ENCODE measurements at places on chromosomes 12 and 14.

- DNase-seq = no peak
Observed at GRCh38 chr14:80781972-80782367, 159.6 kb downstream of the CEP128 start.

- DNase-seq = no peak
Observed at GRCh38 chr12:9951026-9951675, 19.0 kb upstream of the CLEC2A start.

GRCh38 chr14:85214471-85214870 lies 315.5 kb upstream of the FLRT2 start:
- no peak for DNase-seq

- no peak for DNase-seq
Observed at GRCh38 chr12:107131832-107132616, 38.7 kb upstream of the CRY1 start.

- DNase-seq = no peak
Observed at GRCh38 chr14:55965851-55966250, 152.4 kb upstream of the PELI2 start.

- no peak for DNase-seq
Observed at GRCh38 chr12:26367991-26368730, 172.8 kb downstream of the SSPN start.

DNA sequence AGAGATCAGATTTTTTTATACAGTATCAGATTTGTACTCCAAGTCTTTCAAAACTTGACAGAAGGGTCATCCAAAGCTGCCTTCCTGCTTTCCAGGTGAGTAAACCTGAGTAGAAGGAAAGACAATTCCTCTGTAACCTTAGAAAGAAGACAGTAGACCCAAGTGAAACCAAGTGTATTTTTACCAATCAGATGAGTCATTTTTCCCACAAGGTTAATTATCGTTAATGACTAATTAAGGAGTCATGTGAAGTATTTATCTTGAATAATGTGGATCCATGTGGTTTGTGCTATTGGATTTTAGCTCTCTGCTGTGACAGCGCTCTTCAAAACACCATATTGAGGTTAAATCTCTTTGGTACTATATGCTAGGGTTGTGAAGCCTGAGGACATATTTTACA lies 74.0 kb upstream of the PELI2 start:
- DNase-seq = no peak

DNA sequence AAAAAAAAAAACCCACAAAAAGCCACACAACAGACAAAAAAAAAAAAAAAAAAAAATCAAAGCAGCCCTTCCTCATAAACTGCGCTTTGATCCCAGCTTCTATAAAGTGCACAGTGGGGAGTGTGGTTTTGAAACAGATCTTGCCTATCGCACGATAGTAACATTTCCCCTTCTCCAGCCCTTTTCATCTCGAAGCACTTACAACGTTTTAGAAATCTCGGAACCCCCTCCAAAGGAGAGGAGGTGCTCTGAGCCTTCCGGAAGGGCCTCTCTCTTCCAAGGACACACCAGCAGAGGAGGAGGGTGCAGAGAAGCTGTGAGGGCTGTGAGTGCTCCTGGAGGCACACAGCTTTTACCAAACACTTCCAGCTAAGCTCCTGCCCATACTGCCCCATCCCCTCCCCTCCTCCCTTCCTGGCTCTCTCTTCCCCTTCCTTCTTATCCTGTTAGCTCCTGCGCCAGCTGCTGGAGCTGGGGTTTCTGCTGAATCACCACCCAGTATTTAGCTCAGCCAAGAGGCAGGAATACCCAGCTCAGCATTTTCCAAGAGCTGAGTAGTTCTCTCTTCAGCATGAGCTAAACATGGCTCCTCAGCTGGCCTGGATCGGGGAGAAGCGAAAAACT lies 28.4 kb downstream of the SLC7A8 start:
- no peak for DNase-seq

DNA sequence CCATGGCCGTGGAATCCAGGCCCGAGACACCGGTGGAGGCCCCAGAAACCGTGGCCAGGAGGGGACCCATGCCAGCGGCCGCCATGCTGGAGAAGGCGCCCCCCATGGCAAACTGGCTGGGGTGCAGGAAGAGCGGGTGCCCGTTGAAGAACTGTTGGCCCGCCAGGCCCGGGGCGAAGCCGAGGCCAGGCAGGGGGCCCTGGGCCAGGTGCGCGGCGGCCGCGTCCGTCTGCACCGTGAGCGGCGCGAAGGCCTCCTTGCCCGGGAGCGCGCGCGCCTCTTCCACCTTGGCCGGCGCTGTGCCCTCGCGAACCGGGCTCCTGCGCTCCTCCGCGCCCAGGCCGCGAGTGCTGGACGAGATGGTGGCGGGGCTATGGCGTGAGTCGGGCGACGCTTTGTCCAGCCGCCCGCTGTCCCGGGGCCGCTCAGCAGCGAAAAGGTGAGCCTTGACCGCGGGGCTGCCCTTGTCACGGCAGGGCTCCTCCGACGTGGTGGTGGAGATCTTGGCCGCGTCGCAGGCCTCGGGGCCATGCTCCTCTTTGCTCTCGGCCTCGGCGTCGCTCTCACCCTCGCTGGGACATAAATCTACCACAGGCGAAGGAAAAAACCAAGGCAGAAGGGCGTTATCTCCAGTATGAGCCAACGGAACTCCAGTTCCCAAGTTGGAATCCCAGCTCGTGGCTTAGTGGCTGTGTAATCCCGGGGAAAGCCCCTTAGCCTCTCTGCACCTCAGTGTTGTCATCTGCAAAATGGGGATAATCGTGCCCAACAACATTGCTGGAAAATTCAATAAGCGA lies 9.5 kb downstream of the TBX3 start:
- no peak for DNase-seq

GRCh38 chr14:94548999-94549985 lies 11.9 kb upstream of the SERPINA4 start:
- DNase-seq = peak; percentile 66

DNA sequence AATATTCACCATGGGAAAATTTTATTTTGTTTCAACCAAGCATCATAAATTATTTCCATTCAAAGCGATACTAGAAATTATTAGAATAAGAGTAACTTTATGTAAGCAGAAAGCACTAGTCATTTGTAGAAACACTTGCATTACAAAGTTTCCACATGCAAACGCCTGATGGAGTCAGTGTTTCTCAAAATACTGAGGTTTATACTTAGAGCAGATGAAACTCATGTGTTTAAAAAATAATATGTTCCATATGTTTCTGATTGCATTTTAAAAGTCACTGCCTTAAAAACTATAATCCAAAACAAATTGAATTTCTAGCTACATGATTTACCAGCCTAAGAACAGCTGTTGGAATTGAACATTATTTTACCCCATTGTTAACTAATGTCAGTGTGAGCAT lies 1246.4 kb downstream of the SLC16A7 start:
- DNase-seq = no peak

- no peak for DNase-seq
Observed at GRCh38 chr14:65015391-65015790, 28.7 kb downstream of the FNTB start.

GRCh38 chr12:61757831-61758505 lies 502.2 kb upstream of the USP15 start:
- DNase-seq = no peak

DNA sequence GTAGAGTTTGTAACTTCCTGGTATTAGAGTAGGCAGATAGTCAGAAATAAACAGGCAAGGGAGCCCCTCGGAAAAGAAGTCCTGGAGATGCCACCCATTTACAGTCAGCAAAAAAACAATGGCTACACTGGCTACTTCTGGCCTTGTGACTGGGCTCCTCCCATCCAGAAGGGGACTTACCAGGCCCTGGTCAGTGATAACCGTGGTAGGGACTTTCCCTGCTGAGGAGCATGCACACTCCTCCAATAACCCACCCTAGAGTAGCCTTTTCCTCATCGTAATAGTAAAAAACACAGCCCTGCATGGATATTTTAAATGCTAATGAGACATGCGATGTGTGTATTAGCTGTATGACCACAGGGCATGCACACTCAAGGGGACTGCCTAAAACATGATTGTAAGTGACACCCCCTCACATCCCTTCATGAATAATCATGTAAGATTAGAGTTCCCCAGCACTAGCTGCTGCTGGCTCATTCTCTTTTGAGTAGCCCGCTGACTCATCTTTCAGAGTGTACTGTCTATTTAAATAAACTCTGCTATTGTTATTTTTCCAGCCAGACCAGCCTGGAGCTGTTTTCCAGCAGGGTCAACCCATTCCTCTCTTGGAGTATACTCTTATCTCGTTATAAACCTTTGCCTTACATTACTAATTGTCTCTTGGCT lies 413.8 kb upstream of the TMTC1 start:
- DNase-seq = no peak

- DNase-seq = no peak
Observed at GRCh38 chr12:28099871-28100270, 90.4 kb upstream of the CCDC91 start.

- DNase-seq = no peak
Observed at GRCh38 chr12:107025671-107026070, 38.7 kb upstream of the MTERF2 start.

DNA sequence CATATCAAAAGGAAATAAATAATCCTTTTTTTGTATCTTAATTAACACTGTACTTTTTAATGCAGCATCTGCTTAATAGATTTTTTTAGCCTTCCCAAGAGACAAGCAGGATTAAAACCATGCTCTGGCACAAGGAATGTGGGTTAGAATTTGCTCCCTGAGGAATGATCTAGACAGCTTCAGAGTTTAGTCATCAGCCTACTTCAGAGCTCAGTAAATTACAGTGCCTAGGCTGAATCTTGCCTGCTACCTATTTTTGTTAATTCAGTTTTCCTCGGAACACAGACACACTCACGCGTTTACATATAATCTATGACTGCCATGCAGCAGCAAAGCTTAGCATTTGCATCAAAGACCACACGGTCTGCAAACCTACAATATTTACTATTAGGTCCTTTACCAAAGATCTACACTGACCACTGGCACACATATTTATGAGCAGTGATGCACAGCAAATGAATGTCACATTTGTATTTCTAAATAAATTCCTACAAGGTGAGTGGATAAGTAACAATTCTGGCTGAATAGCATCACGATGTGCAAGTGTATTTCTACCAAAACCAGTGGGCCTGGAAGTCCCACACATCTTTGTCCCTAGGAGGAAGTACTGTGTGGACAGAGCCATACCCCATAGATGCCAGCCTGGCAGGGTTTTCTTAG lies 309.8 kb upstream of the TMEM132C start:
- DNase-seq = no peak

DNA sequence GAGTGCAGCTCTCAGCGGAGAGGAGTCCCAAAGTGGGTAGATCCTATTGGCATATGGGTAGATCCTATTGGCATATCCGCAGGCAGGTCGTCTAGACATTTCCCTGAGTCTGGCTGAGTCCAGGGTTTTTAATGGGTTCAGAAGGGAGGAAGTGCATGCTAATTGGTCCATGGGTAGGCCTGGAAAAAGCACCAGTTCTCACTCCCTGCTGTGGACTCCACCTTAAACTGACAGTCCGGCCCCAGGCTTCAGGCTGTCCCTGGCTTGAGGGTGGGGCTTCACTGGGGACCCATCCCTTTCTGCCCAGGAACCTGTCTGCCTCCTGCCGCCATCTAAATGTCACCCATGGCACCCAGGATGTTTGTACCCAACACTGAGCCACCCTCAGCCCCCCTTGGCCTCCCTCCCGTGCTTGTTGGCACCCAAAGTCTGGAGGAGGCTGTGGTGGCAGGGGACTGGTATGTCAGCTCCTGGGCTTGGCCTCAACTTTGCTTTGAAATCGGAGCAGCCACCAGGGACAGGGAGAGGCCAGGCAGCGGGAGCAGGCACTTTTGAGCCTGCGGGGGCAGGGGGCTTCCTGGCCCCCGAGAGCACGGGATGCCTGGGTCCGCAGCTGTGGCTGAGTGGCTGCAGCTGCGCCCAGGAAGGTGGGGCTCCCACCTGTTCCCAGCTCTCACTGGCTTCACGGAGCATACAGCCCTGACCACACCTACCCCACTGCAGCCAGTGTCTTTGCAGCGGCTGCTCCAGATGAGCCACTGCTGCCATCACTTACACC lies 29.6 kb upstream of the YAF2 start:
- no peak for DNase-seq

DNA sequence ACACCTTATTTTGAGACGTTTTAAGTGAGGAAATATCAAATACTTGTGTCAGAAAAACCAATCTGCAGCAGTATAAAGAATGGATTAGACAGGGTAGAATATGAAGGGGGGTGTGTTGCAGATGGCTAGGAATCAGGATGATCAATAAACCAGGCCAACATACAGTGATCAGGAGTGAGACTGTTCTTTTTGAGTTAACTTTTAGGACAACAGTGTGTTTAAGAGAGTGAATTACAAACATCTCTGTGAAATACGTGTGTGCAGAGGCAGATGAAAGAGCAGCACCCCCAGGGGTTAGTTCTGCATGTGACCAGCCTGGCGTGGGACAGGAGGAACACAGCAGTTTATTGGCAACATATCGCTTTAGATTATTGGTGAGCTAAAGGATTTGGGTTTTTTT lies 10.6 kb upstream of the NRDE2 start:
- DNase-seq = no peak

GRCh38 chr12:51269174-51270066 lies 795 bp downstream of the SMAGP start:
- DNase-seq = no peak

GRCh38 chr12:22657538-22657937 lies 32.6 kb downstream of the ETNK1 start:
- no peak for DNase-seq

DNA sequence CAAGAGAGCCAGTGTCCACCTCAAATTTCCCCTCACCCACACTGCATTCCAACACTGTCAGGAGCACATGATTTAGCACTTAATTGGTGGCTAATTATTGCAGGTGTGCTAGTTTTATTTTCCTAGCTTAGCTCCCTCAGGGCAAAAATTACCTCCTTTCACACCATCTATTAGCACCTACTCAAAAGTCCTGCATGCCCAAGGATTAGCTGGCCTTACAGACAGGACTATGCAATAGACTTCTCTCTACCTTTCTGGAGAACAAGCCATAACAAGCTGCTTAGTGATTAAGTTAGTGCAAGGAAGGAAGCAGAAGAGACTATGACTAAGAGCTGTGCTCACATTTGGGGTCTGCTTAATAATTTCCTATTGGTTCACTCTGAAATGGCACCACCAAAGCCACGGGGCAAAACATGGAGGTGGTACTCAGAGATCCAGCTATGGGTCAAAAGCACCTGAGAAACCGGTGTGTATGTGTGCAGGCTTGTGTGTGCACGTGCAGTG lies 69.5 kb downstream of the STON2 start:
- DNase-seq = no peak

- DNase-seq = no peak
Observed at GRCh38 chr12:118391424-118391823, 15.1 kb downstream of the SUDS3 start.

DNA sequence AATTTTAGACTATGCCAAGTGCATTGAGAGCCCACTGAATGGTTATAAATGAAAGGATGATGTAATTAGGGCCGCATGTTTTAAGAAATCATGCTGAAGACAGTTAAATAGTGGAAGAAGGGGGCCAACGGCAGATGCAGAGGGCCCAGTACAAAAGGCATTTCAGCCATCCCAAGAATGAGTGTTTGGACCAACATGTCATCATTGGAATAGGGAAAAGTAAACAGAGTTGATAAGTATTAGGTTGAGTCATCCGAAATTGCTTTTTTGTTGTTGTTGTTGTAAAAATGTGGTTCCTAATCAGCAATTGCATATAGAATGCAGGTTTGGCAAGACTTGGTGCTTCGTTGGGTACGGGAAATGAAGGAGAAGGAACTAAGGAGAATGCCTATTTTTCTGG lies 29.5 kb downstream of the BMP4 start:
- DNase-seq = no peak

GRCh38 chr12:66354291-66354690 lies 52.0 kb downstream of the HELB start:
- no peak for DNase-seq

GRCh38 chr12:99330216-99330615 lies 317.3 kb upstream of the GARIN6 start:
- DNase-seq = no peak
